NT2/D1 (cell line): ENCODE measurements at places on chromosomes 6 and 20.

DNA sequence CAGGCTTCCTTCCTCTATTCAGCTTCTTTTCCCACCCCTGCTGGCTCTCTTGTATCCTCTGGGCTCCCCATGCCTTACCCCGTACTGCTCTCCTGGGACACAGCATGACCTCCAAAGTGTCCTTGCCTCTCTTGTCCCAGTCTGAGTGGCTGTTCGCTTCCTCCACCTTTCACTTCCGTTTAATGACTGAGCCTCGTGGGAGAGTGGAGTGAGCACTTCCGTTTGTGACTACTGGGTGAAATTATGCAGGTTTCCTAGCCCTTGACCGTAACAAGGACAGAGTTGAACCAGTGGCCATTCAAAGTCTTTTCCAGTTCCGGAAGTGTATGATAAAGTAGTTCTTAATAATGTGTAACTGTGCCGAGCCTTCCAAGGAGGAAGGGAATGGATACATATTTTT is 109.2 kb downstream of the ARID1B start:
- no peak for DNase-seq

GRCh38 chr6:6331946-6332601 is 11.6 kb upstream of the F13A1 start:
- DNase-seq: no peak

DNA sequence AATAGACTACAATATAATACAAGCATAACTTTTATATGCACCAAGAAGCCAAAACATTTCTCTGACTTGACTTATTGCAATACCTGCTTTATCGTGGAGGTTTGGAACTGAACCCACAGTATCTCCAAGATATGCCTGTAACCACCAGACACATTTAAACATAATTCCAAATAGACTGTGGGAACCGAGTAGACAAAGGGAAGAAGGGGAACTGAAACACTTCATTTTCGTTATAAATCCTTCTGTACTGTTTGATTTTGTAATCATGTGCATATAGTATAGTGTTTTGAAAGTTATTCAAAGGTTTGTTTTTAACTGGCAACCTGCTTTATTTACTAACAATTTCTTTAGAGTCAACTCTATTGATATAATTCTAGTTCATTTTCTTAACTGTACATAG is 154.9 kb upstream of the BEND6 start:
- no peak for DNase-seq

DNA sequence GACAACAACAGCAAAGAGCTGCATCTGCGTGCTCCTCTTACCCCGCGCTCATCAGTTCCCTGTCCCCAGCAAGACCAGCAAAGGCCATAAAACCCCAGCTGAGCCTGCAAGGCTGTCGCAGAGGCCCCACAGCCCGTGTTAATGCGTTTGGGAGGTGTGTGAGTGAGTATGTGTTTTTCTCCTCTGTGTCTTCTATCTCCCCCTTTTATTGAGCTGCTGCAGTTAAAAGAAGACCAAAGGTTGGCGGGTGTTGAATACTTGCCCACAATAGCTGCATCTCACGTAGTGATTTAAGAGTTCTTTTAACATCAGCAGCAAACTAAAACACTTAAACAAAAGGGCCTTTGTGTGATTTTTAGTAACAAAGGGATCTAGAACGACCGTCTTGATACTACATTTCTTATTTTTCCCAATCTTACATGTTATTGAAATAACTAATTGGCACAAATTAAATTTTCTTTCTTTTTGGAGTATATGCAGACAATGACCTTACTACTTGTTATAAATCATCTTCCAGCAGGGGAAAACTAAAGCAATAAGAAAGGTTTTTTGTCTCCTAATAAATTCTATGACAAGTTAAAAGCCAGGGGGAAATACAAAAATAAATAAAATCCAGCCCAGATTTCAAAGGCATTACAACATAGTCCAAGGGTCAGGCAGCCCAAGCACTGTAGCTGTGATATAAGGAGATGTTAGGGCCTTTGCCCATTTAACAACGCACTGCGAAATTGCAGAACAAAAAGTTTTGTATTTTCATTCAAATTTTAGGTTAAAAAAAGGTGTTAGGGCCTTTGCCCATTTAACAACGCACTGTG is 27.2 kb upstream of the CNKSR3 start:
- DNase-seq: no peak

DNA sequence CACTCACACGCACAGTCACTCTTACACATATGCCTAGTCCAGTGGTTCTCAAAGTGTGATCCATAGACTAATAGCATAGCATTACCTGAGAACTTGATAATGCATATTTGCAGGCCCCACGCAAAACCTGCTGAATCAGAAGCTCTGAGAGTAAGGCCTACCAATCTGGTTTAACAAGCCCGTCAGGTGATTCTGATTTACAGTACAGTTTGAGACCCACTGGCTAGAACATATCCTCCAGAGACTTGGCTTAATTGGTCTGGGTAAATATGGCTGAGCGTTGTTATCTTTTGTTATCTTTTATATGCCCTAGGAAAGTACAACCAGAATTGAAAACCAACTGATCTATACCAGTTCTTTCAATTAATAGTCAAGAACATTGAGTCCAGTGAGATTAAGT is 9.6 kb downstream of the TSPYL4 start:
- DNase-seq: no peak

- DNase-seq: no peak
These were observed 598.1 kb downstream of the PHF3 start for GRCh38 chr6:64233746-64234145.

DNA sequence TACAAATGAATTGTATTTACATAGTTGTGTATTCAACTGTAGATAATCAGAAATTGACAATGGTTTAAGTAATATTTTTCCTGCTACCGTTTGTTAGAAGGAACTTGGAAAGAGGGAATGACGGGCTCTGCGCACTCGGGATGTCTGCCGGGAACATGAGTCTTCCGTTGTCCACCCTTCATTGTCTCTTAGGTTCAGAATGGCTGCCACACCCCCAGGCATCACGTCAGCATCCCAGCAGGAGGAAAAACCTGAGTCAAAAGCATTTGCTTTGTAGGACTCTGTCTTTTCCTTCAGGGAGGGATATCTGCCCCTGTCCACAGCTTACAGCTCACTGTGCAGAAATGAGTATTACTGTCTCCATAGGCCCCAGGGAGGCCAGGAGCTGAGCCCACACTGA is 331.2 kb downstream of the THBS2 start:
- DNase-seq: no peak

- DNase-seq: no peak
These were observed 5.3 kb upstream of the MOG start for GRCh38 chr6:29651413-29652197.

DNA sequence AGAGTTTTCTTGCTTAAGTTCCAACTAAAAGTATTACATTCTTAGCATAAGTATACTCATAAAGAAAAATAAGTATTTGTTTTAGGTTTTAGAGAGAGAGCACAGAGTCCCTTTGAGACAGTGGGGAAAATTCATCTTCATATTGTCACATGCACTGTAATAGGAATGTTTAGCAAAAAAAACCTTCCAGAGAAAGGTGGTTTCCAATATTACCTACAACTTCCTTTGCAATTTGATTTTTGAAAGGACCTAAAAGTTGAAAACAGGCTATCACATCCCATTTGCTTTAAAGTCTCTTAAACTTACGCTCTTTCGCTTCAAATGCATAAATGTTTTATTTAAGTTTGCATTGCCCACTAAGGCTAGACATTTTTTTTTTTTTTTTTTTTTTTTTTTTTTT is 86.4 kb downstream of the OPRM1 start:
- DNase-seq: no peak

- no peak for DNase-seq
These were observed 39.3 kb upstream of the KHDC1 start for GRCh38 chr6:73302339-73302738.

DNA sequence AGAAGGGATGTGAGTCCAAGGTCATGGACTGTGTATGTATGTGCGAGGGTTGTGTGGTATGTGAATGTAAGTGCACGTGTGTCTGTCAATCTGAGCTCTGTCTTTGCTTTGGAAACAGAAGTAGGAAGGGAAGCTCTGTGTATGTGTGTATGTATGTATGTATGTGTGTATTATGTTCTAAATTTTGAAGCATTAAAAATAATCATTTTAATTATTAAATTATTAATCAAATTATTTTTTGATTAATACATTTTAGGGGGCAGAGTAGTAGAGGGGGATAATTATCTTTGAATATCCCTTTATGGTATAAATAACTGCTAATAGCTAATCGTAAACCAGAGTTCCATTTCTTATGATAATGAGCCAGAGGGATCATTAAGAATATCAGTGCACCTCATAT is 42.8 kb downstream of the SH3BGRL2 start:
- DNase-seq: no peak

DNA sequence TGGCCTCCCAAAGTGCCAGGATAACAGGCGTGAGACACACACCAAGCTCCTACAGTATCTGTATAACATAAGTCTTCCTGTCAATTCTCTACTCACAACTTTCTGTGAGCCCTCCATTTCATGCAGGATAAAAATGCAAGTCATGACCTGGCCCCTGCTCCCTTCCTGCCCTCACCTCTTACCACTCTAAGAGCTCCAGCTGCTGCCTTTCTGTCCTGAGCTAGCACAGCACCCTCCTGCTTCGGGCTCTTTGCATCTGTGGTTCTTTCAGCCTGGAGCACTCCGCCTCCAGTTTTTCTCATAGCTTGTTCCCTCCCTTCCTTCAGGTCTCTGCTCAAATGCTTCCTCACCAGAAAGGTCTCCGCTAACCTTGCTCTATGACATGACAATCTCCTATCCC is 23.7 kb upstream of the TRPC4AP start:
- no peak for DNase-seq

- DNase-seq: no peak
These were observed 36.2 kb upstream of the BAG2 start for GRCh38 chr6:57135885-57136284.

DNA sequence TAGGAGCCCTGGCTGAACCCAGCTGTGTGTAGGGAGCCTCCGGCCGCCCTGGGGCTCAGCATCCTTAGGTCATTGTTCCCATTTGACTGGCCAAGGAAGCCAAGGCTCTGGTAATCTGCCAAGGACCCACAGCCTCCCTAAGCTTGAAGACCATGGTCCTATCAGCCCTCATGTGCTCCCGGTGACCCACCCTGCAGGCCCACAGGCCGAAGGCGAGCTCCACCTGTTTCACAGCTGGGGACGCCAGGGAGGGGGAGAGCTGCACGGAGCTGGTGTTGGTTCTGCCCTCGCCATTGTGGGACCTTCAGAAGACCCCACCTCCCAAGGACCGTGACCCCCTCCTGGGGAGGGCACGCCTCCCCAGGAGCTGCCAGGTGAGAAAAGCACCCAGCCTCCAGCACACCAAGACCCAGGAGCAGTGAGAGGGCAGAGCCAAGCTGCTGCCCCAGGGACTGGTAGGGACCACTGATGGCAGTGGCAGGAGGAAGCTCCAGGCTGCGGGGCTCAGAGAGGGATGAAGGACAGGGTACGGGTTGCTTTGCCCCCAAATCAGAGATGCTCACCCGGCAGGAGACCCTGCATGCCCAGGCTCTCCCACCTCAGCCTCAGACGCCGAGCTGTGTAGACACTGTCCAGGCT is 30.7 kb upstream of the MRGBP start:
- DNase-seq: no peak

DNA sequence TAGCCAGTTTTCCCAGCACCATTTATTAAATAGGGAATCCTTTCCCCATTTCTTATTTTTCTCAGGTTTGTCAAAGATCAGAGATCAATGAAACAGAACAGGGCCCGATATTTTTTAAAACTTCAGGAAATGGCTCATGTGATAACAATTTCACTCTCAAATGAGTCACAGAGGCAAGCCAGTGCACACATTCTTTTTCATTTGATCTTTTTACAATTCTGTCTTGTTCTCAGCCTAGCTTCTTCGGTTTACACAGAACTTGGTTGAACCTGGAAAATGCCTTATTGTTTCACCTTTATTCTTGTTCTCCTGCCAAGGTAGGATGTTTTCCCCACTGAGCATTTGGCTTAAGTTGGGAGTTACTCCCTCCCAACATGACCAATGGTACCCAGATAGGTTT is 258.9 kb downstream of the COL12A1 start:
- DNase-seq: no peak

DNA sequence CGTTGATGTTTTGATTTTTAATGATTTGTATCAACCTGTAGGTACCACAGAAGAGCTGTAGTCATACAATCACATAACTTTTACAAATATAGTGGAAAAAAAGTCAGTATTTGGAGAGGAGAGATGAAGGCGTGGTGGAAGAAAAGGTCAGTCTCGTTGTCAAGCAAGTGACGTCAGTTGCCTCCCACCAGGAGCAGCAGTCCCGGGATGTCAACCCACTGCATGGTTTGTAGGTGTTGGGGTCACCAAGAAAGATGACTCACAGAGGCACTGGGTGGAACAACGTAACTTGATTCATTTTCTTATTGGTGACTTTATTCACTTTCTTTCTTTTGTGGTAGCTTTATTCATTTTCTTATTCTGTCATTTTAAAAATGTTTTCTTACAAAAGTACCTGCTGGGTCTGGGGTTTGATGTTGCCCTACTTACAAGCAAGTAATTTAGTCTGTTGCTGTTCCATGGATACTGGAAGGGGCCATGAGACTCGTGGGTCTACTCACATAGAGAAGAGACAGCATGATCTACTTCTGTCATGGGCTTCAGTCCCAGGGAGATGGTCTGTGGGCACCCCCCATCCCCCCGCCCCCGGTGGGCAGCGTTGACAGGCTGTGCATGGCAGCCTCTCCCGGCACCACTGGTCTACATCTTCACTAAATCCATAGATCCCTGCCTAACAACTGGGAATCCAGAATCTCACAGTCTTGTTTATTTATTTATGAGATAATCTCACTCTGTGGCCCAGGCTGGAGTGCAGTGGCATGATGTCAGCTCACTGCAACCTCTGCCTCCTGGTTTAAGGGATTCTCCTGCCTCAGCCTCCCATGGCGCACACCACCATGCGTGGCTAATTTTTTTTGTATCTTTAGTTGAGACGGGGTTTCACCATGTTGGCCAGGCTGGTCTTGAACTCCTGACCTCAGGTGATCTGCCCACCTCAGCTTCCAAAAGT is 36.4 kb upstream of the SYNJ2 start:
- no peak for DNase-seq

DNA sequence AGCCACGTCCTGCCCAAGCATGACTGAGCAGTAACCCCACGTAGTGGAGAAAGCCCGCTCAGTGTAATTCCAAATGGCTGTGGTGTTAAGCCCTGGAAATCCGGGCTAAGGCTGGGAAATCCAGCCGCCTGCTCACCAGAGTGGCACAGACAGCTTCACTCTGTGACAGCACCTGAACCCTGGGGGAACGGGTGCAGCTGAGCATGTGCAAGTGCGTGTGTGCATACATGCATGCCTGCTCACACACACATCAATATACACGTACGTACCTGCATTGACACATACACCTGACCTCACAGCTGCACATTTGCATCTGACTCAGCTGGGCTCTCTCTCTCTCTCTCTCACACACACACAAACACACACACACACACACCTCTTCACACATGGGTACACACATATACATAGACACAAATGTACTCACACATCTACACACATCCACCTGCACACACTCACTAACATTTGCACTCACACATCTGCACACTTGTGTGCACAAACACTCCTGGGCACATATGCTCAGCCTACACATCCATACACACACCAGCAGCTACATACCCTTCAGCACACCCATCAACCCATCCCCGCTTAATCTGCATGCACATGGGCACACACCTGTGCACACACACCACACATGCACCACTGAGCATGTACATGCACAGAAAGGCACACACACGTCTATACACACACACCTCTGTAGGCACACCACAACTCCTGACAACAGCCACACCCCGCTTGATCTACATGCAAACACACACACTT is 114.1 kb downstream of the GRM4 start:
- no peak for DNase-seq
